ENCODE measurements at places on chromosomes 6 and 20.

GRCh38 chr6:150373260-150373701 lies 4.5 kb downstream of the IYD start:
- no peak for DNase-seq

- DNase-seq, result no peak
These were observed 399.3 kb downstream of the KHDRBS2 start for GRCh38 chr6:61886608-61887259.

GRCh38 chr20:672963-673602 lies 2.5 kb downstream of the SCRT2 start:
- DNase-seq, result no peak

DNA sequence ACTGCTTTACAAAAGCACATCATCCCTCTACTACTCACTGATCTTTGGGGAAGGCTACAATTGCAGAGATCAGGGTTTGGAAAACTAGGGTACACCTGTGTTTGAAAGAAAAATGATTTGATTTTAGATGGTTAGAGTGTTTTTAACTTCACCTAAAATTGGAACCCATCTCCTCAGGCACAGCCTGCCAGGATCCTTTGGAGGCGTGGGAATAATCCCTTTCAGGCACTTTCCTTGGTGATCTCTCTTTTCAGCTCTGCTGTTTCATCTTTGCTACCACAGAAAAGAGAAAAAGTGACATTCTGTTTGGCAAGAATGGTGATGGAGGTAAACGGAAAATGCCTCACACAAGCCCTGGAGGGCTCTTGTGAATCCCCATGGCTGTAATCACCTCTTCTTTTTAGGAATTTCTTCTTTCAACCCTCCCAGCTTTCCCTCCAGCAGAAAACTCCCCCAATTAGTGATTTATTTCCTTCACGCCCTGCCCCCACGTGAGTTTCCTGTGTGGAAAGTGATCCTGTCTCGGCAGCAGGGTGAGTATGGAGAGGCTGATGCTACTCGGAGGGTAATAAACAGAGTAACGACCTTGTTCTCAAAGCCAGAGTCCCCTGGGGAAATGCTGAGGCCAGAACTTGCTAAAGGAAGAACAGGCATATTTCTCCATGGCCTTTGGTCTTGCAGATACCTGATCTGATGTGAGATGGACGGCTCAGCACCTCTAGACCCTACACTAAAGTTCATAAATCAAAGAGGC lies 9.2 kb downstream of the KCNG1 start:
- DNase-seq, result no peak

DNA sequence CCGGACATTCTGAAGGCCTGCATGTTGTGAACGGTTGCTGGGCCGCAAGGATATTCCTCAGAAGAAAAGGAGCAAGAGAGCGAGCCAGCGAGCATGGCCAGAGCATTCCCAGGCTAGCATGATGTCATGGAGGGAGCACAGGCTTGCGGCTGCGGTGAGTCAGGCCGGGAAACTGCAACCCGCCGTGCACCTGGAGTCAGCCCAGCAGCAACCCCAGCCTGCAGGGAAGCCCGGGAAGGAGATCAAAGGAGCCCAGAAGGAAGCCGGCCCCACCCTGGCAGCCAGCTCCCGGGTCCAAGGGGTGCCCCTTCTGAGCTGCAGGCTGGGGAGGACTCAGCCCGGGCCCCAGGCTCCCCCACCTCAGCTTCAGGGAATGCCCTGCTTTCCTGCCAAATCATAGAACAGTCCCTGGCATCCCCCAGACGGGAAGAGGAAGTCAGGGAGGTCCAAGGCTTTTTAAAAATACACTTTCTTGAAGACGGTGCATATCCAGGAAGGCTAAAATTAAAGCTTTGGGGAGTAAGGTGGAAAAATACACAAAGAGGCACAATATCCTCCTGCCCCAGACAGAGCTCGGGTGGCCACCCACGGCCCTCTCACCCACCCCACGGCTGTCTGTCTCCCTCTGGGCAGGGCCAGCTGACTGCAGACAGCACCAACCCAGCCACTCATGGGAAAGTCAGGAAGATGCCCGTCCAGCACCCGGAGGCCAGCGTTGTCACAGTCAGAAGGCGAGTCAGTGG lies 53.7 kb downstream of the BMP7 start:
- DNase-seq, result no peak

DNA sequence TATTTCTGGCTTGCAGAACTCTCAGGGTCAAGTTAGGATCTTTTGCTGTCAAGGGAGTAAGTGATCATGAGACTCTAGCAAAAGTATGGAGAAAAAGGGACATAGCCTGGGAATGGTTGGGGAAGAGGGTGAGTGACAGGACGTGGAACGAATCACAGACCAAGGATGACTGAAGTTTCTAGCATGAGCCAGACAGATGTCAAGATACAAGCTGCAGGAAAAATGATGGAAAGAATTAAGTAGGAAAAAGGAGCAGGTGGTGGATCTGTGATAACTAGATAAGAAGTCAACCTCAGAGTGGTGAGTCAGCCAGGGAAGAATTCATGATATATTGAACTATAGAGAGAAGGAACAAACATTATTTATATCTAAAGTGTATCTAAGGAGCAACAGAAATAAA lies 159.8 kb upstream of the SYNDIG1 start:
- no peak for DNase-seq

DNA sequence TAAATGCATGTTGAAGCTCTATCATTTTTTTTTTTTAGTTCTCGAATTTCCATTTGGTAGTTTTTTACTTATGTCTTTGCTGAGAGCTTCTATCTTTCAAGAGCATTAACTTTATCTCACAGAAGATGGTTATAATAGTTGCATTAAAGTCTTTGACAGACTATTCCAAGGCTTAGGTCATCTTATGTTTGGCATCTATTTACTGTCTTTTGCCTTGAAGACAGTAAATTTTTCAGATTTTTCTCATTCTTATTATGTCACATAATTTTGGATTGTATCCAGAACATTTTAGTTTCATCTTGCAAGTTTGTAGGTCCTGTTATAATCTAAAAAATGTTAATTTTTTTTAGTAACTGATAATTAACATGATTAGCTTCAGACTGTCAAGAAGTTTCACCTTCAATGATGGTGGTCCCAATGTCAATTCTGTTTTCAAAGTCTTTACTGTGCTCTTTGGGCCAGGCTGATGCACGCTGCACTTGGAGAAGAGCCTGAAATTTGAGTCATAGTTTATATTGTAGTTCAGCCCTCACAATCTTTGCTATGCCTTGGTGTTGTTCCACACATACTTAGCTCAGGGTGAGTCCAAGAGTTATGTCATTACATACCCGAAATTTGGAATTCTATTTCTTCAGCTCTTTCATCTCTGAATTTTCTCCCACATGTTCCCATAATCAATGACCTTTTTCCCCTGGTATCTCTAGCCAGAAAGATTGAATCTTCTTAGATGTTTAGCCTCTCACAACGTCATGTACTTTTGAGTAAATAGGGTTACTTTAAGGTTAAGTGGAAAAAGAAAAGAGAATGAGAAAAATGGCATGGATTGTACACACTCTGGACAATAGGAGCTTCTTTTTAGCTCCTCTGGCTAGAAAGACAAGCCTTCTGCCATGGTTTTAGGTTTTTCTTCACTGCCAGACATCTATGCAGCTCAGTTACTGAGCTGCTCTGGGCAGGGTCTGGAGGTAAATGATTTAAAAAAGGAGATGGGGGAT lies 110.3 kb upstream of the BTBD3 start:
- no peak for DNase-seq

DNA sequence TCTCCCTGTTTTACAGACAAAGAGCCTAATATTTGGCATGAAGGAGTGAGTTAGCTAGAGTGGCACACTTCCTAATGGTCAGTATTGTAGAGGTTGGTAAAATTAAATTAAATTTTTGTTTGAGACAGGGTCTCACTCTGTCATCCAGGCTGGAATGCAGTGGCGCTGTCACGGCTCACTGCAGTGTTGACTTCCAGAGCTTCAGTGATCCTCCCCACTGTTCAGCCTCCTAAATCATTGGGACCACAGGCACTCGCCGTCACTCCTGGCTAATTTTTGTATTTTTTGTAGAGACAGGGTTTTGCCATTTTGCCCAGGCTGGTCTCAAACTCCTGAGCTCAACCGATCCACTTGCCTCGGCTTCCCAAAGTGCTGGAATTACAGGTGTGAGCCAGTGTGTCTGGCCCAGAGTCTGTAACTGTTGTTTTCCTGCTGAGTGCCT lies 70.9 kb downstream of the SCAND1 start:
- no peak for DNase-seq

DNA sequence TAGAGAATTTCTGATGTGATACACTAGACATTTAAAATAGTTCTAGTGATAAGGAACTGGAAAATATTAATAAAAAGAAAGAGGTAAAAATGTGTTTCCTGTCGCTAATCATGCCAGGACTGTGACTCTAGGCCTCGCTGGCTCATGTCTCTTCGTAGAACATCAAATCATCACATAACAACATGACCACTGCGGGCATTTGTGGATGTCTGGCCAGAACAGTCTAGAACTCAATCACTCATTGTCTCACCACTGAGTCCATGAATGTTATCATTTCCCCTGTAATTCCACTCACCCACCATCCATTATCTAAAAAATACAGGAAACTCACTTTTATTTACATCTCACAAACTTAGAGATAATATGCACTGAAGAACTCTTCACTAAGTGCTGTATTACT lies 3.4 kb downstream of the HMGN3 start:
- DNase-seq, result no peak

DNA sequence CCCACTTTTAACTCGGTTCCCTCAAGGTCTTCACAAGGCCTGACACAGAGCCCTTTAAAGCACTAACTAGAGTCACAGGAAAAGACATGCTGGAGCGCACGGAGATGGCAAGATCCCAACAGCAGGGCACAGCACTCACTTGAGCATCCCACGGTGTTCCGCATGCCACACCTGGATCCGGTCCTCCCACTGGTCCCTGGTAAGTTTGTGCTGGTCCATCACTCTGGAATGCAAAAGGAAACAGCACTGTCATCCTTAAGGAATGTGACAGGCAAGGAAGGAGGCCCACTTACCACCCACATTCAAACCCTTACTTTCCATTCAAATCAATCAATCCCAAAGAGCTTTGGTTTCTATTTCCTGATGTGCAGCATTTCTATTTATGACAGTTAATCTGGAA lies 34.7 kb downstream of the EZR start:
- DNase-seq, result no peak

DNA sequence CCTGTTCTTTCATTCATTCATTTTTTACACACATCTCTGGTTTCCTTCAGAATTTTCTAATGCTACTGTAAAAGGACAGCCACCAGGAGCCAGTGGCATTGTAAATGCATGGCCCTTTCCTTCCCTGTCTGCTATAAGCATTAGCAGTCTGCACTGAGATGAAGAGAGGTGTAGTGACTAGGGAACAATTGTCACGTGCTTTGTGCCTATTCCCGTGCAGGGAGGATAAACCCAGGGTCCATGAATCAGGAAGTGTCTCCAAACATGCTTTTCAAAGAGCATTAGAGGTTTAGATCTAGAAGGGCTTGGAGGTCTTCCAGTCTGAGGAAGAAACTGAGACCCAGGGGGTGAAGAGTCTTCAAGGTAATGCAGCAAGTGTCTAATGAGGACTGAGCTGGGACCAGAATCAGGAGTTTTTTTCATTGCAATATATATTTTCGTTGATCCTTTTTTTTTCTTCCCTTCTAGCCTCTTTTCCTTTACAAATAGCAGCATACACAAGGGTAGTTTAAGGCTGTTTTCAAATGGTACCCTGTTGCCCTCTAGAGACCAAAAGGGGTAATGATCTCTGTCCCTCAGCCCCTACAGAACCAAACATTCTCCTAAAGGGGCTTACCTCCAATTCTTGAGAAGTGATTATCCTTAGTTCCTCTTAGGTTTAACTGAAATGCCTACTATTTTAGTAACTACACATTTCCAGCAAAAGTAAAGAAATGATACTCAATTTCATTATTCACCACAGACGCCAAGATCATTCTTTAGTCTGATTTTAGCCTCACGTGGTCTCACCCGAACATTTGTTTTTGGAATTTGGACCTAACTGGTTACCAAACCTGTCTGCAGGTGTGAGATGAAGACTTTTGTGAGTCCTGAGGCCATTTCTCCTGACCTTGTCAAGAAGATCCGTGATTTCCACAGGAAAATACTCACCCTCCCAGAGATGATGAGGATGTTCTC lies 6.6 kb downstream of the TRIM15 start:
- DNase-seq, result no peak

- DNase-seq, result no peak
These were observed 5.1 kb downstream of the SOX4 start for GRCh38 chr6:21598674-21599023.

DNA sequence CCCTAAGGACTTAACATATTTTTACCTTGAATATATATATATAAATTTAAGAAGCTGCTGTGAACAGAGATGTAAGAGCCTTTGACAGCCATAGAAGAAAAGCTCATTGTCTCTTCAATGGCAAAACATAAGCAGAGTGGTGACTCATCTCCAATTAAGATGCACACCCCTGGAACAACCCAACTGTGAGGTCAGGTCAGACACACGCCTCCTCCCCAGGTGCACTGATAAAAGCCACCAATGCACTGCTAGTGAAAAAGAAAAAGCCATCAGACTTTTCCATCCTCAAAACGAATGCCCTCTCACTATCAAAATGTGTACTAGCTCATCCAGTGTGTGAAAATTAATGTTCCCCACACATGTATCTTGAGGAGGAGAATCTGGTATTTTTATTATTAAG lies 100.1 kb downstream of the SMLR1 start:
- no peak for DNase-seq

- DNase-seq, result no peak
These were observed 32.6 kb downstream of the MDFI start for GRCh38 chr6:41670703-41671360.

DNA sequence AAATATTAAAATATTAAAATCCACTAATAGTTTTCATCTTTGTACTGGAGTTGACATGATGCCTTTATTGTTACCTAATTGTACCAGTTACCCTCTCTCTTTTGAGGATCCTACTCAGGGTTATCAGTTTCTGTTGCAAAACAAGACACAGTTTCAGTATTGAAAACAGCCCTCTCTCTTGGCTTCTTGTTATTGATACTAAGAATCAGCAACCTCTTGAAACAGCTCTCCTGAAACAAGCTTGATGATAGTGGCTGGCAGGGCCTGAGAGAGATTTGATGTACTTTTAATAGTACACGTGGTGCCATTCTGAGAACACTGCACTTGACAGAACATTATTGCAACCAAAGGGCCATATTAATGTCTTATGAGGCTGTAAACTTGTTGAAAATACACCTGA lies 64.9 kb upstream of the MEI4 start:
- DNase-seq, result no peak

GRCh38 chr6:100479179-100480035 lies 14.7 kb upstream of the SIM1 start:
- no peak for DNase-seq
